ENCODE measurements at places on chromosomes 1 and 21.
A peak's percentile ranks its signal among the peaks of the same experiment; 100 is the strongest.

- no peak for DNase-seq
These were observed 40.4 kb downstream of the USP48 start for GRCh38 chr1:21742578-21742977.

DNA sequence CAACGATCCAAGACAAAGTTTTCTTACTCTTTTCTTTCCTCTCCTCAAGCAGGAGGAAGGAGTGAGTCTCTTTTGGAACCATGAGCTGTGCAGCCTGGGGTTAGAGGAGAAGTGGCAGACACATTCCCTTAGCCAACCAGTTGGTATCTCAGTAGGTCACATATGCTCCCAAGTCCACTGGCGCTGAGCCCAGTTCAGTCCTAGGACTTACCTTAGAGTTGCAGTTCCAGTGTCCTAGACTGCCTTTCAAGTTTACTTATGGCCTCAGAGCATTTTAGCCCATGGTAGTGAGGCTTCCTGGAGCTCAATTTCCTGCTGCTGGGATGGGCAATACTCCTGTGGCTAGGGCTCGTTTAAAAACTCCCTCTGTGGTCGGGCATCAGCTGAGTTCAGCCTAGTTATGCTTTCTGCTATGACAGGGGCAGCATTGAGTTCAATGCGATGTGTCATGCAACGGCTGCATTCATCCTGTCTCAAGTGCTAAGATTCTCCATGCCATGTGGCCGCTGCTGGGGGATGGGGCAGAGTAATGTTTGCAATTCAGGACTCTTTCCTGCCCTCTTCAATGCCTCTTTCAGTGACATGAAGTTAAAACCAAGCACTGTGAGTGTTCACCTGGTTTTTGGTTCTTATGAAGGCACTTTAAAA is 103.8 kb downstream of the LRRC7 start:
- DNase-seq = no peak

DNA sequence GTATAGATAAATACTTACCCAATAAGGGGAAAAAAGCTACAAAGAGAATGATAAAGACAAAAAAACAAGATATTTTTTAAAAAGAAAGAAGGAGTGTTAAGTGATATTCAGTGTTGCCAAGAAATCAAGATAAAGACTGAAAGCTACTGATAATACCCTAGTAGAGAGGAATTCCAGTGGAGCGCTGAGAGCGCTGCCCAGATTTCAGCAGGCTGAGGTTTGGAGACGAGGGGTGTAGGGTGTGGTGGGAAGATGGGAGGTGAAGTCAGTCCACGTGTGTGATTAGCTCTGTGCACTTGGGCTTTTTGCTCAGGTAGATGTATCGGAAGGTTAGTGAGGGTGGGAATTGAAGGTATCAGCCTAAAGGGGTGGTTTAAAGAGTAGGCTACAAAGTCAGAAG is 47.8 kb downstream of the FMN2 start:
- no peak for DNase-seq

DNA sequence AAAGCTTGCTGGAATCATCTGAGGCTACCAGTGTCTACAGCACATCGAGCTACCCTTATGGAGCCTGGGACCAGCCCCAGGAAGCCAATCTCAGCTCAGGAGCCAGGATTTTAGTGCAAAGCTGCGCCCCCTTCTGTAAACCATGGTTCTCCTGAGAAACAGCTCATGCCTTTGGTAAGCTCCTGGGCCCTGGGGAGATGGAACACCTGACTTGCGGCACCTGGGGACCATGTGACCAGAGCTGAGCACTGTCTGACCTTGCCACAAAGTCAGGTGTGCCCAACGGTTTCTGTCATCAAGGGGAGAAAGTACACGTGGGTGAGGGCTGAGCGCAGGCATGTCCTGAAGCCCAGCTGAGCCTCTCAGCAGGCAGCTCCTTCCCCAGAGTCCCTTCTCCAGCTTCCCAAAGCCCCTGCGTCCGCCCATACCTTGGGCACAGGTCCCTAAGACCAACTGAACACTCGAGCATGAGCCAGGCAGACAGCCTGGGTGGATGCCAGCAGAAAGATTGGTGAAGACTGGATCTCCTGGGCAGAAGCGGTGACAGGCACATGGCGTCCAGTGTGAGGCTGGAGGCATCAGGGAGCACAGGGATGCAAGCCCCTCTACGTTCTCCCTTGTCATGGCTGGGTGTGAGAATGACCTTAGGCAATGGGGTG is 57.9 kb upstream of the TENT5B start:
- DNase-seq = peak; percentile 61

DNA sequence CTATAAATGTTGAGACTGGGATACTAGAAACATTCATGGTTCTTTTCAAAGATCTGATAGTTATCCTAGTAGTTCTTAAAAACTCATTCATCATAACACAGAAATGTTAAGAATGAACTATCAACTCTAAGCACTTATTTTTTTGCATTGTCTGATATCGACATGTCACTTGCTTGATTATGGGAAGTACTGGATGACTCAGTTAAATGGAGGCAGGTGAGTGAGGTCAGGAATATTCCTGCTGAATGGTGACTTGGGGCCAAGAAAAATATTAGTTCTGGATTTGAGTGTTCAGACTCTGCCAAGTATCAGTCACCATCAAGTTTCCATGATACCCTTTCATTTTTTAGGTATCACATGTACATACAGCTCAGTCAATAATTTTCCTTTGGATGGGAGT is 63.6 kb downstream of the NEK7 start:
- DNase-seq = no peak

Measured in NCI-H2107 (cell line).